NCI-H1417 treated with DMSO at 0.1 percent for 48 hours (cell line): ENCODE measurements at places on chromosomes 16 and 17.

GRCh38 chr16:17219991-17220390, 250.8 kb downstream of the XYLT1 start:
- DNase-seq = no peak

GRCh38 chr17:7266784-7267183, 4.5 kb upstream of the CLDN7 start:
- no peak for DNase-seq

- DNase-seq = no peak
Measured at GRCh38 chr17:79821331-79822095, 17.7 kb downstream of the CBX4 start.

GRCh38 chr17:66240630-66241029, 11.4 kb upstream of the APOH start:
- DNase-seq = no peak

- no peak for DNase-seq
Measured at GRCh38 chr16:50765260-50765659, 23.4 kb downstream of the CYLD start.

DNA sequence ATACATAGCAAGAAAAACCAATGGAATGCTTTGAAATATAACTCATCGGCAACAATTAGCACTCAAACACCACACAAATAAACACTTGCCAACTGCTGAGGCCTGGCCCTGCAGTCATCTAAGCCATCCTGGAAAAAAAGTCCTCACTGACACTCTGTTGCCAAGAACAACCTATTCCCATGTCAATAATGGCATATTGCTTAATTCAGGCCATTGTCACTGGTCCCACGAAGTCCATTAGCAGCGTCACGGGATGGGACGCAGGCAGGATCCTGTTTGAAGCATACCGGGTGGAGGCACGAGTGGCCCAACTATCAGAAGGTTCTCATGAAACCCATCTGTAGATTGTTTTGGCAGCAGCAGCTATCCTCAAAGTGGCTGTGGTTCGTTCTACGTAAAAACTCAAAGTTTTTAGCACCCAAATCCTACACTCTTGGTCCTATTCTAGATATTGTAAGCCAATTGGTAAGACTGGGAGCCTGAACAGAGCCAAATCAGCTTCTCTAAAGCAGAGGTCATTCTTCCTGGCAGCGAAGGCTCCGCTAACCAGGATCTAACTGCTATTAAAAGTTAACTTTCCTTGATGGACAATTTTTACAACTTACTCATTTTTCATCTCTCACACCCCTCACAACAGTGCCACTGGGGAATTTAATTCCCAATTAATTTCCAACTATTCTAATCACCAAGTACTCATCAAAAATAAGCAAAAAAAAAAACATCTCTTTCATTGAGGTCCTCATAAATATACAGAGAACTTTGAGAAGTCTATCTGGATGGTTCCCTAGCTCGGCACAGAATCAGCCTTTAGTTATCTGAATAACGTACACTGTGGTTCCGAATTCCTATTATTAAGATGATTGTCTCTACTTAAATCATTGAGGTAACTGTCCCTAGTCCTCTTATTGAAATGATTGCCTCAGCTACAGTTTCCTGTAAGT, 91.5 kb downstream of the ZFHX3 start:
- no peak for DNase-seq

- DNase-seq = no peak
Measured at GRCh38 chr17:13490427-13490826, 111.3 kb downstream of the HS3ST3A1 start.

GRCh38 chr17:30360086-30360808, 18.5 kb upstream of the CPD start:
- no peak for DNase-seq

GRCh38 chr16:79994418-79994817, 393.9 kb upstream of the MAF start:
- DNase-seq = no peak

GRCh38 chr17:64978138-64978537, 58.9 kb upstream of the LRRC37A3 start:
- no peak for DNase-seq

GRCh38 chr16:4693956-4694641, 737 bp downstream of the NUDT16L1 start:
- DNase-seq = no peak

DNA sequence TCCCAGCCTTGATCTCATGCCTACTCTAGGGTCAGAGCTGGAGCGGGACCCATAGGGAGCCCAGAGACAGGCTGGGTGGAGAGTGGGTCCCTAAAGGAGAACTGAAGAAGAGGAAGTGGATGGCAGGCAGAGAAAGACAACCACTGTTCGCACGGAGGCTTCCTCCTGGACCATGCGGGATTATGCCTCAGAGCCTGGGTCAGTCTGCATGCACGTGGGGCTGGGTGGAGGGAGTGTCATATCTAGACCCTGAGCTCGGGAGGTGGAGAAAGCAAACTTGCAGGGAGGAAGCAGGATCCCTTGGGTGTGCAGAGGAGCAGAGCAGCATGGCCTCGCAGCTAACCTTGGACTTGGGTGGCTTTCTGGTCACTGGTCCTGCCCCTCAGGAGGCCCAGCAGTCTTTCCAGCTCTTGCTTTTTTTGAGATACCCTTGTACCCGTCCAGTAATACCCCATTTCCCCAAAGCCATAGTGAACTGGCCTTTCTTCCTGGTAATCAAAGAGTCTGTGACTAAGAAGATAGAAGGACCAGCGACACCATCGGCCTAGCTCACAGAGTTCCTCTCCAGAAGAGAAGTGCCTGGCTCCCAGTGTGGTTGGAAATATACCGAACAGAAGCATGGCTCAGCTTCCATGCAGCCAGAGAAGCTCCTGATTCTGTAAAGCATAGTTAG, 344.2 kb downstream of the CPPED1 start:
- no peak for DNase-seq

DNA sequence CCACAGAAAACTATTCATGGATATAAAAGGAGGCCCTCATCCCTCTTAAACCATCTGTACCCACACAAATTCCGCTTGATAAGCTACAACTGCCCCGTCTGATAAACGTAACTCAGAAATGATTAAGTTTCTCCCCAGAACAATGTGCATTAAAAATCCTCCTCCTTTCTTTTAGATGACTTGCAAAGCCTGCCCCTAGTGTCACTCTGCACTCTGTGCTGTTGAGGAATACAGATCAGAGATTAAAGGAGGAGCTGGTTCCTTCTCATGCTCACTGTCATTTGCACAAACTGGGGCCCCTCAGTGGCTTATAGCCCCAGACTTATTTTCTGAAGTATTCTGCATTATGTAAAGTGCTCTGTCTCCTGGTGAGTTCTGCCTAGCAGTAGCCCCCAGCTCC, 33.3 kb downstream of the CDRT15 start:
- DNase-seq = no peak

GRCh38 chr16:1044460-1045309, 27.9 kb upstream of the SSTR5 start:
- no peak for DNase-seq

- DNase-seq = no peak
Measured at GRCh38 chr17:48577330-48577945, 712 bp downstream of the HOXB4 start.

- DNase-seq = no peak
Measured at GRCh38 chr16:76897816-76898215, 293.2 kb upstream of the MON1B start.

- no peak for DNase-seq
Measured at GRCh38 chr16:87166321-87166720, 150.9 kb downstream of the C16orf95 start.

- no peak for DNase-seq
Measured at GRCh38 chr17:49576088-49576916, 631 bp downstream of the NXPH3 start.

DNA sequence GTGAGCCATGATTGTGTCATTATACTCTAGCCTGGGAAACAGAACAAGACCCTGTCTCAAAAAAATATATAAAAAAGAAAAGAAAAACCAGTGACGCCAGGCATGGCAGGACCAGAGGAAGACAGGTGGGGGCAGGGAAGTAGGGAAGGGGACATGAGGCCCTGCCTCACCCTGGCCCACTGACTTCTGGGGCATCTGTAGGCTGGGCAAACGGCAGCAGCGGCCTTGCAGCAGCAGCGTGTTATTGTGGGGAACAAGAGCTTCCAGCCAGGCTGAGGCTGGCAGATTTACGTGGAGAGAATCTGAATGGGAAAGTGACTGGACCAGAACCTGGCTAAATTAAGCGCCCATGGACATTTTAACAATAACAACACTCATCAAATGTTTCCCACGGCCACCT, 19.4 kb downstream of the CMTM4 start:
- DNase-seq = no peak

- peak; percentile 29 for DNase-seq
Measured at GRCh38 chr17:64411999-64412771, 21.5 kb upstream of the PECAM1 start.

DNA sequence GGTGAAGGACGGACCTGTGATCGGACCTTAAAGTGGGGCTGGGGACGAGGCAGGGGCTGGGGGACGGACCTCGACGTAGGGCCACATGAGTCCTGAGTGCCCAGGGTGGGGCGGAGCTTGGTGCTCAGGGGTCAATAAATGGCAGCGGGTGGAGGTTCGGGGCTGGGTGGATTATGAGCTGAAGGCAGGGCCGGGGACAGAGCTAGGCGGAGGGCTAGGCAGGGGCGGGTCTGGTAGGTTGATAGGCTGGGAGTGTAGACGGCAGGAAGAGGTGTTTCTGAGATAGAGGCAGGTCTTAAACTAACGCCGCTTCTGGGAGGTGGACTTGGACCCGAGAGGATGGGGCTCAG, 733 bp downstream of the CHRNB1 start:
- no peak for DNase-seq

DNA sequence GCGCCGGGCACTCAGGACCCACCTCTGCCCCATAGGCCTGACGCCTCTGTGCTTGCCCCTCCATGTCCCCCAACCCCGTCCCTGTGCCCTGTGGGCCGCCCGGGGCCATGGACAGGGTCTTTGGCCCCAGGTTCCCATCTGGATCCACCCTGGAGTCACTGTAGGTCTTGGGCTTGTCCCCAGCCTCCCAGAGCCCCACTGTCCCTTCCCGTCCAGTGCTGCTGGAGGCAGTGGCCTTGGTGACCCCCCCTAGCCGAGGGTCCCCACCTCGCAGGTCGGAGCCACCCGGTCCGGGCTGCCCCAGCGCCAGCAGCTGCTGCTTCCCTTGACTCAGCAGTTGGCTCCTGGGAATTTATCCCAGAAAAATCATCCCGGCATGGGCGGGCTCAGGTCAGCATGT, 49.3 kb downstream of the ZFPM1 start:
- no peak for DNase-seq

GRCh38 chr17:82247182-82247823, 18.5 kb downstream of the SLC16A3 start:
- no peak for DNase-seq

GRCh38 chr17:3817851-3818605, 17.0 kb upstream of the ITGAE start:
- DNase-seq = no peak
